Islet precursor cell (in vitro differentiated cells): ENCODE measurements at places on chromosomes 2 and 18.

DNA sequence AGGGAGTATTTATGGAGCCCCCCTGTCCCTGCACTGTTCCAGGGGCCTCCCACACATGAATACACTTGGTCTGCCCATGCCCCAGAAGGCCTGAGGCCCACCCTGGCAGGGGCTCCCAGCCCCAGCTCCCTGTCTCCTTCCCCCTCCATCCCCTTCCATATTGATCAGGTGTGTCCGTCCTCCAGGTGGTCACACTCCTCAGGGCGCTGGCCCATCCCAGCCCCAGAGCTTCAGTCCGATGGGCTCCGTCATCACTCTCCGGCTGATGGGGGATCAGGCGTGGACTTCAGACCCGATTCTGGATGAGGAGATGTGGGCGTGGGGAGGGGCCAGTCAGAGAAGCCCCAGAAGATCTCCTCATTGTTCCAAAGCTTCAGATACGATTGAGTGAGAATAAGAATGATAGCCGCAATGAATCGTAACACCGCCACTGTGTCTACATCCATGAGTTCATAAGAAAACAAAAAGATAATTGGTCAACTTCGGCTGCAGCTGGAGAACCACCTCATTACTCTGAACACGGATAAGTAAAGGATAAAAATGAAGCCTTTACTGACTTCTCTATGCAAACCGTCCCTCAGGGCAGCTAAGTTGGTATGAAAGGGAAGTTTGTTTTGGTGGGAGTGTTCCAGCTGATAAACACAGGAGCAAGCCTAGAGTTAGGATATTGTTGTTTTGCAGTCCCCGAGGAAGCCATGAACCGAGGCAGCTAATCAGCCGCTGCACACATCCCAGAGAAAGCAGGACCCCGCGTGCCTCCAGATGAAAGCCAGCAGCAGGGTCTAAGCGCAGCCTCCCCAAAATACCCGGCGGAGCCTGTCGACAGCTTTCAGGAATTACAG lies 279.5 kb downstream of the NDUFA10 start:
- DNase-seq = no peak

DNA sequence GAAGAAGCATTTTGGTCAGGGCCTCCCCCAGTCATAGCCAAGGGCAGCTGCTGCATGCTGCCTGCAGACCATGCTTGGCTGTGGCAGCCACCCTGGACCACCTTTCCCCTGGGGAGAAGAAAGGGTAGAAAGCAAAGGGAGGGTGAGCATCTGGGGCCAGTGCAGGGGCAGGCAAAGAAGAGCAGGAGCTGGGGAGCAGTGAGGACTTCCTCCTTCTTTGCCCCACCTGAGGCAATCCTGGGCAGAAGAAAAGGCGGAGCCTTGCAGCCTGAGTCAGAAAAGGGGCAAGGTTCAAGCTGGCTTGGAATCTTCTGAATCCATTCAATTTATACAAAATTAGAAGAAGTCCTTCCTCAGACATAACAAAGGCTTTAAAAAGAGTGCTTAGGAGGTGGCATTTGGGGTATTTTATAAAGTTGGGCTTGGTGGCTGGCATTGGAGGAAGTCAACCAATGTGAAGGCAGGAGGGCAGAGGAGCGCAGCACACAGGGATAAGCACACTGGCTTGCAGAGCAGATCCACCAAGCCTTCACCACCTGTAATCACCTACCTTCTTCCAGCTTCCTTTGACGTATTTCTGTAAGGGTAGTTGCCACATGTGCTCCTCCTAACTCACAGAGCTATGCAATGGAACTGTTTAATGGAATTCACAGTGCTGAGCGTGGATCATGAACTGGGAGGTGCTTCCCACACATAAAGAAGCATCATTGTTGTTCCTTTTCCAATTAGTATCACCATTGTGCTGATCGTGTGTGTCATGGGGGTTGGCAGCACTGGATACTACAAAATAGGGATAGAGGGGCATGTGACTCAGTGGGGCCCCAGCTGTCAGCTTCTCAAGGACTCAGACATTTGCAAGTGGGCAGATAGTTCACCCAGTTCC lies 154.4 kb upstream of the EPAS1 start:
- no peak for DNase-seq

DNA sequence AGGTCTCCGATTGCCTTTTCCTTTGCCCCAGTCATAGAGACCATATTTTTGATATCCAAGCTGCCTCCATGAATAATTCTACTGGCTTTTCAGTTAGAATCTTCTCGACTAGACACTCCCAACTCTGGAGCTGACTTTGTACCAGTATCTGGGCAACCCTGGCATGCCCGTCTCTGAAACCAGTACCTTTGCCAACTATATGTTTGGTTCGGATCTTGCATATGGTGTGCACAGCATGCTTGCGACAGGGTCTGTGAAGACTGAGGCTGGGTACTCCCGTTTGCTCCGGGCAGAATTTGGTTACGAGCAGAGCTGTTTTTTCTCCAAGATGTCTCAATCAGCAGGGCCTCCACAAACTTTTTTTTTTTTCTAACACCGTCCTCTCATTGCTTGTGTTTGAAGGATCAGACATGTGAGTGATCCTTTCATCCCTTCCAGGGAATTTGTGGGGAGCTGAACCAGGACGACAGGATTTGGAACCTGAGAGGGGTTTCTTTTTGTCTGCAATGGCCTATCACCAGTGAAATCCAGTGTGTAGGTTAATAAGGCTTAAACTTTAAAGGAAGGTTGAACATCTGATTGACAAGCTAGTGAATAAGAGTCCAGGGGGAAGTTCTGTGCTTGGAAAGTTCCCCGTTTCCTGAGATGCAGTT lies 322.3 kb downstream of the MYCN start:
- peak; percentile 27 for DNase-seq

- no peak for DNase-seq
These were observed 149.2 kb upstream of the POU3F3 start for GRCh38 chr2:104704496-104705245.

- DNase-seq = no peak
These were observed 5.3 kb upstream of the CEP68 start for GRCh38 chr2:65050931-65051330.

DNA sequence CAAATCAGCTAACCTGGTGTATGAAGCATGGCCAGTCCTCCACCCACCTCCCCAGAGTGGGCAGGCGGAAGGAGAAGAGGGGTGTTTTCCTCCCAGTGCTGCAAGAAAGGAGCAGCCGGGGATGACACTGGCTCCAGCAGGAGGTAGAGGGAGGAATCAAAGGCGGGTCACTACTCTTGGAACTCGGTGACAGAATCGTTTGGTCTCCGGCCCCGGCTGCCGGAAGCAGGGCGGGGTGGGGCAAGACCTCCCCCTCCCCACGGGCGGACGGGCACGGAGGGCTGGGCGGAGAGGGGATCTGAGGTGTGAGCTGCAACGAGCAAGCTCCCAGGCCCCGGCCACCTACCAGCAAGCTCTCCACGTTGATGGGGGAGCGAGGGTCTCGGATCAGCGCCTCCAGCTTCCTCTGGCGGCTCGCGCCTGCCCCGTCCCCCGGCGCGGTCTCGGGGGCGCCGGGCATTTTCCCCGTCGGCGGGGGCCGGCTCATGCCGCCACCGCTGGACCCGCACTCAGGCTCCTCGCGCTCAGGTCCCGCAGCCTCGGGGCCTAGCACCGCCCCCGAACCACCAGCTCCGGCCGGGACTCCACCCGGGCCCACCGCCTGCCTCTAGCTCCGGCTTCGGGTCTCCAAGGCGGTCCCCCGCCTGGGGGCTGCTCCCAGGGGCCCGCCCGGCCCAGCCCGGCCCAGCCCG lies 640 bp downstream of the ROCK2 start:
- DNase-seq = peak; percentile 86

- DNase-seq = no peak
These were observed 45.4 kb downstream of the ST8SIA5 start for GRCh38 chr18:46711444-46711863.

DNA sequence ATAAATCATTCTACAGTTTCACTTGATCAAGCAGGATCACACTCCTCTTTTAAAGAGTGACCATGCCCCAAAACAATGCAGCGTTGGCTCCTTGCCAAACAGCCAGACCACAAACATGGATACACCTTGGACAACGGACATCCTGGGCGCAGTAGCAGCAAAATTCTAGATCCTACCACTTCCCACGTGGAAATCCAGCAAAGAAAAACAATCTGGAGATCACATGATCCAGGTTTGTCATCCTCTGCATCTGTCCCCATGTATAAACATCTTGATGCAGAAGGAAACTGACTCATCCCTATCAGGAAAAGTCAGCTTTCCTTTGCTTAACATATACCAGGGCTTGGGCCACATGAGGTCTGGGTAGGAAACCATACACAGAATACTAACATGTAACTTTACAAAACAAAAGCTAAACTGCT lies 53.1 kb downstream of the ZNF521 start:
- DNase-seq = no peak

- no peak for DNase-seq
These were observed 22.2 kb upstream of the SLC16A14 start for GRCh38 chr2:230090967-230091366.

GRCh38 chr2:221334481-221335218 lies 237.5 kb downstream of the EPHA4 start:
- DNase-seq = no peak

- DNase-seq = no peak
These were observed 557.5 kb downstream of the ARHGAP15 start for GRCh38 chr2:143686585-143687164.

DNA sequence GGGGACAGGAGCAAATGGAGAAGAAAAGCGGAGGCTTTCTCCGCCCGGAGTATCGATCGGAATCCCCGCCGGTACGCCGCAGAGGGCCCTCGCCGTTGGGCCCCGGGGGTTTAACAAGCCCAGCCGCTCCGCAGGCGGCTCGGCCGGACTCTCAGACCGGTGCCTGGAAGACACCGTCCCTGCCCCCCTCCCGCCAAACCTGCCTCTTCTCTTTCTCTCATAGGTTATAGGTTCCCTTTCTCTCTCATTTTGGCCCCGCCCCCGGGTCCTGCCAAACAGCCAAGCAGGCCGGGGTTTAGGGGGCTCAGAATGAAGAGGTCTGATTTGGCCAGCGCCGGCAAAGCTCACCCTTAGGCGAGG lies 4.4 kb downstream of the ONECUT2 start:
- peak; percentile 62 for DNase-seq

DNA sequence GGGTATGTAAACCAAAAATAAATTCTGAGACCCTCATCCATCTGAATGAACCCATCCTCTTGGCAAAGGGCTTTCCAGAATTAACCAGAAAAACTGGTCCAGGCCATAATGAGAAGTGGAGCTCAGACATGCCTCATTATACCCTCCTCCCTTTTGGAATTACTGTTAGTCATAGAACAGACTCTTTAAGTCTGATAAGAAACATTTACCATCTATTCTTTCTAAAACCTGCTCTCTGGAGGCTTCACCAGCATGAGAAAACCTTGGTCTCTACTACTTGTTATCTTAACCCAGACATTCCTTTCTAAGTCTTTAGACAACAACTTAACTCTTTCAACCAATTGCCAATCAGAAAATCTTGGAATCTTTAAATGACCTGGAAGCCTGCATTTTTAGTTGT lies 82.8 kb downstream of the QPCT start:
- no peak for DNase-seq

DNA sequence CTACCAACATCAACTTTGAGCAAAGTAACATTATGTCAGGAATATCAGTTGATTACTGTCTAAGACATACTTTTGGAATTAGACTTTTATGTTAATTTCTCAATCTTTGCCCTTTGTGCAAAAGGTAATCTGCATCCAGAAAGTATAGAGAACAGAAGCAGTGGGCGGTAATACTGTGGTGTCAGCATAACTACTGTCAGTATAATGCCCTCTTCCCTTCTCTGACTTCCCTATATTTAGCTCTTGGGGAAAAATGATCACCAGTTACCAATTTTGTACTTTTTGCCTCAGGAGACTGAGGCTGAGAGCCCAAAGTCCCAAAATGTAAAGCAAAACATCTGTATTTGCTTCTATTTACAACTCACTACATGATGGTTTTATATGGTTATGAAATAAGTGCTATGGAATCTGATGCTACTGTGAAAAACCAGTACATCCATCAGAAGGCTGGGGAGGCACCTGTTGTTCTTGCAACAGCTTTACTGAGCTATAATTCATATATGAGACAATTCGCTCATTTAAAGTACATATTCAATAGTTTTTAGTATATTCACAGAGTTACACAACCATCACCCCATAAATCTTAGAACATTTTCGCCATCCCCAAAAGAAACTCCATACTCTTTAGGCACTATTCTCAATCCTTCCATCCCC lies 51.3 kb upstream of the CD302 start:
- no peak for DNase-seq

- DNase-seq = no peak
These were observed 381.4 kb downstream of the TNS1 start for GRCh38 chr2:217621391-217621801.

DNA sequence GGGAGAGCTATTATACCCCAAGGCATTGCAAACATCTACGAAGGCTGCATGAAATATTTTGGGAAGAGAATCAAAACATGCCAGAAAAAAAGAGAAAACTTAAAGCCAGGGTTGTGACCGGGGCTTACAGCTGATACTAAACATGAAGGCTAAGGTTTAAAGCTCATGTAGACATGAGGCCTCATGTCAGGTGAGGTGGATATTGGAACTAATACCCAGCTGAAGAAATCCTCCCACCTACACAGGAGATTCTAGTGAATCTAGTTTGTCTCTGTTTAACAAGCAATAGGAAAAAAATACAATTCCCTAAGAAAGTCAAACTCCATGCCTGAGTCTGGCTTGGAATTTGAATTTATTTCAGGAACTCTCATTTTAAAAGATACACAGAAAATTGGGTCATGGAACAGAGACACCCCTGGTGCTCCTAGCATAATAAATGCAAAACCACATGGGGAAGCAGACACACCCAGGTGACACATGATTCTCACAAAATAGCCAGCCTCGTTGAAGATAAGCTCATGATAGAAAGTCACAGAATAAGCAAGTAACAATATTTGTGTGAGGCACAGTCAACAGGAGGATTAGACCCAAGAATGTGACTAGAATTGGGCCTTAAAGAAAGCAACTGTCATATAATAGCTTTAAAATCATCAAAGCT lies 42.2 kb downstream of the UPP2 start:
- DNase-seq = no peak

GRCh38 chr2:191401287-191401686 lies 156.1 kb downstream of the MYO1B start:
- DNase-seq = no peak

GRCh38 chr18:45837283-45838070 lies 12.0 kb downstream of the SIGLEC15 start:
- peak; percentile 84 for DNase-seq

DNA sequence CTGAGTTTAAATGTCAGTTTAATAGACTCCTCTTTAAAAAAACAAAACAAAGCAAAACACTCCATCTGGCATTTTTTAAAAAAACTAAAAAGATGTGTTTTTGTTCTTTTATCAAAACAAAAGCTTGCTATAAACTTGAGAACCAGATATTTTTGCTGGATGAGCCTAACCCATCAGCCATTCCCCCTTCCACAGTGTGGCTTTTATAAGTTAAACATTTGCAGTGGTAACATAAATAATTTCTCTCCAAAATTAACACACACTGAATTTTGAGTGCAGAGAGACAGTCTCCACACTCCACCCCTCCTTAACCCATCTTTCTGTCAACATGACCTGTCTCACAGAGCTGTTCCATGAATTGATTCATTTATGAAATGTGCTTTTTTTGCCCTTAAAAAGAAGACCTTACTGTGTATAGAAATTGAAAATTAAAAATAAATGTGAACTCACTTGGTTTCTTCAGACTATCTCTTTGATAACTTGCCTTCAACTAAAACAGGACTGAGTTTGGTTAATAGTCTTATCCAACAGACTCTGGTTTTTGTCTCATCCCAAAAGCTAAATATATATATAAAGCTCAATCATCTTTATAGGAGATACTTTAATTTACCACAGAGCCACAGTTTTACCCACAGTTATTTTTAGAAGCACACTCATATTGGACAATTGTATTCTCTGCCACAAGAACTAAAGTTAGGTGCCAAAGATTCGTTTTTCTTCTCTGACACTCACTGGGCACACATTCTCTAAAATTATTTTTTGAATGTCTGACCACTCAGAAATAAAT lies 64.8 kb upstream of the STK39 start:
- DNase-seq = no peak
